ENCODE measurements at places on chromosomes 5 and 9.

DNA sequence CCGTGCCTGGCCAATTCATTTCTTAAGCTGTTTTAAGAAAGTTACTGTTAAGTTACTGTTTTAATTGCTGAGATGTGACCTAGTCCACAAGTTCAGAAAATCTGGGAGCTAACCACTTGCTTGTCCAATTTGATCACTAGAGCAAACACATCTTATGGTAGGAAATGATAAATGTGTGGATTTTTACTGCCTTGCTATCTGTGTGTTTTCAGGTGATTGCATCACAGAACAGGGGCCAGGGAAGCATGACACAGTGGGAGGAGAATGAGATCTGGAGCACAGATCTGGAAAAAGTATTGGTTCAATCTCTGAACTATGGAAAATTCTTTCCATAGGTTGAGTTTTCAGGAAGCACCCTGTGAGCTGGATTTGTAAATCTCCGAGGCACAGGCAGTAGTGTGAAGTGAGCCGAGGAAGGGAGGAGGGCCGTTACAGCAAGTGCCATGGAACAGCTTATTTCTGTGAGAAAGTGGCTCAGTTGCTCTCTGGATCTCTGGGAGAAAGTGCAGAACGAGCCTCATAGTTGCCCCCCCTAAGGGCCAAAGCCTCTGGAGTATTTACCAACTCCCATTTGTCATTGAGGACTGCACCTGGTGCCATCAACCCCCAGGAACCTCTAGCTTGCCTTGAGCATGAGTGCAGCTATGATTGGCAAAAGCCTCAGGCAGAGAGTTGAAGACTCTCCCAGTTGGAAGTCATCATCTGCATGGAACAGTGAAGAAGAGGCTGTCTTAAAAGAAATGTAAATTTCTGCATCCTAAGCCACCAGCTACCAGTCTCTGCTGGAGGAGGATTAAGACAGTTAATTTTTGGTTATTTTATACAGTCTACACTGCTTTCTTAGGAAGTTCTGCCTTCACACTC is 161.8 kb upstream of the CLINT1 start:
- DNase-seq: no peak

DNA sequence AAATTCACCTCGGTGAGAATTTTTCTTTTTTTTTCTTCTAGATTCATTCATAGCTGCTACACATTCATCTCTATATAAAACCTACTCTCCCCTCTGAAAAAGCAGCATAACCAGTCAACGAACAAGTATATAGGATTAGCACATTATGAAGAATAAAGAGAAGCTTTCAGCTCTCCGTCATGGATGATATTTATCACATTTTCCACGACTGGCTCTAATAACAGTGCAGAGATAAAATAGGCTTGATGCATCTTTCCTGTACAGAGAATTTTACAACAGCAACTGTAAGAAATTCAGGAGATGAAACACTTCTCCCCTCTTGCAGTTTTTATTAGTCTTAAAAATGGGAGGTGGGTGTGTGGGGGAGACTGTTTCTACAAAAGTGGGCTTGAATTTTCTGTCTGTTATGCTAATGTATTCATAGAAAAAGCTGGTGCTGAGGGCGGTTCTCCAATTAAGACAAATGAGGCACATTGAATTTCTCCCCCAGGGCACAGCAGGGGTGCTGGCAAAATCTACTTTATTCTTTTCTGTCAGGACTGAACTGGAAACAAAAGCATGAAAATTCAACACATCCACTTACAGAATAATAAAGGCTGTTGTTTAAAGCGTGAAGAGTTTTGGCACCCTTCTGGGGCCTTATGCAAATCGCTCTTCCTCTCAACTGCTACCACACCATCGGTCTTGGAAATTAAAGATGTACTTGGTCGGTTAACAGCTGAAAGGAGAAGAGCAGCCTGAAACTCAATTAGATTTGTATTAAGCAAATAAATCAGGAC is 233.9 kb upstream of the ZNF608 start:
- DNase-seq: no peak

GRCh38 chr5:14025569-14026286 is 81.2 kb upstream of the DNAH5 start:
- DNase-seq: no peak

GRCh38 chr9:73916016-73916673 is 581.0 kb upstream of the RORB start:
- DNase-seq: no peak

DNA sequence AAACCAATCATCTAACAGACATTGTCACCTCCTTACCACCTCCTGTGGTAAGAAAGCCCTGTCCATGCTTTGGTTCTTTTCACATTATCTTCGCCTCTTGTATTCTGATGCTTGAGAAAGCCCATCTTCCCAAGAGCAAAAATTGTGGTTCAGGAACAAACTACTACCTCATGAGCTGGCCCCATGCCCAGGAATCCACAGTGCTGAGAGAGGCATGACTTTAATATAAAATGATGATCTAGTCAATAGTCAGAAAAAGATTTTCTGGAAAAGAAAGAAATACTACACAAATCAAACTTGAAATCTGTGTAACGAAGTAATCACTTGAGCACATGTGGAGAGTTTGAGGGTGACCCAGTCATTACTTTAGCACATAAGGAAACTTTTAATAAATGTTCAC is 94.7 kb downstream of the FGF10 start:
- no peak for DNase-seq

- DNase-seq: peak; percentile 44
Measured at GRCh38 chr5:140344683-140345423, 1.6 kb downstream of the HBEGF start.

GRCh38 chr5:169805527-169805934 is 168.5 kb downstream of the DOCK2 start:
- peak; percentile 73 for DNase-seq

DNA sequence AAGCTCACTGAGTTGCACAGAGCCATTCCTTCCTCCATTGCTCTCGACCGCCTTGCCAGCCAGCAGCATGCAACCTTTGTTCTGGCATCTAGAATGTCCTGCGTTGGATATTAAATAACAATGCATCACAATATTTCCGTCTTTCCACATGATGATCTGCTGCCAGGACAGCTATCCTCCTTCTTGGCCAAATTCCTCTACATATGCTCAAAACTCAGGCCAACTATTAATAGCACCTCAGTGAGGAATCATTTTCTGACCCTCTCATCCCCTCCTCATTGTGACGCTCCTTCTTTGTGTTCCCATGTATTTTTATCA is 128.6 kb downstream of the MYO10 start:
- DNase-seq: no peak

GRCh38 chr9:21174671-21175070 is 8.2 kb upstream of the IFNA21 start:
- no peak for DNase-seq

GRCh38 chr9:36268007-36268427 is 9.8 kb upstream of the GNE start:
- no peak for DNase-seq

DNA sequence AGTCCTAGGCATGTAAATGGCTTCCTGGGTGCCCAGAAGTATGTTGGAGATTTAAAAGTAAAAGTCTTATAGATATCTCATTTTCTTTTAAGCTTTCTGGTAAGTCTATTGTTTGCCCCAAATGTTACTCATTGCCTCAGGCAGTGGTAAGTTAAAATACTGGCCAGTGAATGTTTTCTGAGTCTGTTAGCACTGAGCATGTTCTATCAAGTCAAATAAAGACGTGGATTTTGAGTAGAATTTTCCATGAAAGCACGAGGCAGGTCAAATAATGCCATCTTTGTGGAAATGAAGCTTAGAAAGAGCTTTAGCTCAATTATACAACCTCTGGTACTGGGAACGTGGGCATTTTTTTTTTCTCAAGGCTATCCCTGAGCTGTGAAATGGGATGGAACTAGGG is 651.3 kb upstream of the ACO1 start:
- DNase-seq: no peak

- no peak for DNase-seq
Measured at GRCh38 chr5:139082813-139083498, 115.2 kb downstream of the SIL1 start.

GRCh38 chr9:21972361-21972760 is 21.8 kb downstream of the CDKN2A start:
- no peak for DNase-seq
